CD14-positive monocyte (primary cell): ENCODE measurements at places on chromosomes 4 and X. TPM values are rescaled to one million over a fixed set of nuclear protein-coding genes. Genes with fewer than 3 reads are reported as not detected.

DNA sequence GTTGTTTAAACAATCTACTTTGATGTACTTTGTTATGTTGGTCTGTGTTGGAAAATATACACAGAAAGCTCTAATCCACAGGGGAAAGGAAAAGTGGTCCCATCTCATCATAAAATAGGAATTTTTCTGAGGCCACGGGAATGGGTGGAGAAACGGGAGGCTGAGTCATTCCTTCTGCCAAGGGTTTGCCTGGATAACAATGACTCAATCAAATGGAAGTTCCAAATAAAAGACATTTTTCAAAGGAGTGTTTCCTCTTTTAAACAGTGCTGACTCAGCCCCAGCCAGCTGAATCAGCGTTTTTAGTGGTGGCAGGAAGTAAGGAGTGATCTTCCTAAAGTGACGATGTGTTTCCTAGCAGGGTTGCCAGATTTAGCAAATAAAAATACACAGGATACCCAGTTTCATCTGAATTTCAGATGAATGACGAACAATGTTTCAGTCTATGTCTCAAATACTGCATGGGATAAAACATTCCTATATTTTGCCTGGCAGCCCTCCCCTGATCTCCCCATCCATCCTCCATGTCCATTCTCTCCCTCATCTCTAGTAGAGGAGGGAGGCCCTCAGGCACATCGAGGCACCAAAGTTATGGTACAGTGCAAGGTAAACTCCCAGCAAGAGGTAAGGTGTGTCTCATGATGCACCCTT is 345.4 kb upstream of the GATB start:
- peaks cover 10% of the 10 kb centered on the region for H3K4me1 ChIP-seq
- H3K27me3 ChIP-seq: no peaks in the 10 kb centered on the region

Gene CFI
- polyA plus RNA-seq: not detected

- no peak for DNase-seq
- H3K4me3 ChIP-seq: no peak overlapping the region
- H3K27me3 ChIP-seq: peaks cover 30% of the 10 kb centered on the region
- H3K27ac ChIP-seq: no peak overlapping the region
Measured at GRCh38 chrX:131944936-131945902, 77.9 kb upstream of the STK26 start.

GRCh38 chrX:66638591-66639500 is at the start of gene EDA2R:
Gene EDA2R, minus strand, starts transcription at chrX:66639078. Its CDS starts 23,058 bp downstream, at chrX:66616020.
- H3K27me3 ChIP-seq: no peaks in the 10 kb centered on the region
- H3K4me3 ChIP-seq: no peak within 1 kb of the TSS
- DNase-seq: no peak

Gene TAF7L
- polyA plus RNA-seq: not detected

- H3K4me1 ChIP-seq: no peaks in the 10 kb centered on the region
- no peak overlapping the region for H3K4me3 ChIP-seq
- no peaks in the 10 kb centered on the region for H3K36me3 ChIP-seq
- H3K27ac ChIP-seq: no peak overlapping the region
- DNase-seq: no peak
Measured at GRCh38 chr4:3257103-3257555, 8.2 kb downstream of the MSANTD1 start.

Gene AFM
- polyA plus RNA-seq: not detected

GRCh38 chr4:112752510-112752909 is 115.6 kb downstream of the LARP7 start:
- no peaks in the 10 kb centered on the region for H3K36me3 ChIP-seq
- no peak for DNase-seq
- peaks cover 2% of the 10 kb centered on the region for H3K27me3 ChIP-seq
- H3K4me1 ChIP-seq: no peaks in the 10 kb centered on the region
- no peak overlapping the region for H3K27ac ChIP-seq

Gene RAB9A
- polyA plus RNA-seq: 30.8 TPM

DNA sequence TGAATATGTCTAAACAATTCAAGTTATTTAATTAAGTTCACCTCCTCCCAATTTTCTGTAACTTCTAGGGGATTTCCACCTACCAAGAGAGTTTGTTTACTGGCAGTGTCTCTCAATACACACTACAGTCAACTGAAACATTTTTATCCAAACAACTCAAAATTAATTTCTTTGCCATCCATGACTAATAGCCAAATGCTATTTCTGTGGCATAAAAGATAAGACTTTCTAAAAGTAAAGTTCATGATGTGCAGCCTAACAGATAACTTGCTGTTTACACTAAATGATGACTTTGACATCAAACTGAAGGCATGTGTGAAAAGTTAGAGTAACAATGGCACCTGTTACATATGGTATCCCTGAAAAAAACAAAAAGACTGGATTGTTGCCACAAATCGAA is 7.3 kb downstream of the TAB3 start:
- no peaks in the 10 kb centered on the region for H3K36me3 ChIP-seq
- H3K27me3 ChIP-seq: no peaks in the 10 kb centered on the region
- no peak overlapping the region for H3K27ac ChIP-seq
- no peak for DNase-seq
- no peaks in the 10 kb centered on the region for H3K4me1 ChIP-seq

- no peak overlapping the region for H3K27ac ChIP-seq
- H3K4me3 ChIP-seq: no peak overlapping the region
- H3K36me3 ChIP-seq: no peaks in the 10 kb centered on the region
- H3K27me3 ChIP-seq: no peaks in the 10 kb centered on the region
- H3K4me1 ChIP-seq: no peaks in the 10 kb centered on the region
Measured at GRCh38 chrX:139423186-139423585, 107.4 kb upstream of the F9 start.

Gene USP17L25
- polyA plus RNA-seq: not detected in 2 replicates

- no peak overlapping the region for H3K27ac ChIP-seq
- no peaks in the 10 kb centered on the region for H3K4me1 ChIP-seq
- no peak overlapping the region for H3K4me3 ChIP-seq
- no peak for DNase-seq
- no peaks in the 10 kb centered on the region for H3K27me3 ChIP-seq
Measured at GRCh38 chr4:20176881-20177280, 74.8 kb upstream of the SLIT2 start.

Gene GPR34
- 3.1 and 6.1 TPM in 2 replicates for polyA plus RNA-seq

Gene NR3C2
- 0.27 and 0.31 TPM in 2 replicates for polyA plus RNA-seq

DNA sequence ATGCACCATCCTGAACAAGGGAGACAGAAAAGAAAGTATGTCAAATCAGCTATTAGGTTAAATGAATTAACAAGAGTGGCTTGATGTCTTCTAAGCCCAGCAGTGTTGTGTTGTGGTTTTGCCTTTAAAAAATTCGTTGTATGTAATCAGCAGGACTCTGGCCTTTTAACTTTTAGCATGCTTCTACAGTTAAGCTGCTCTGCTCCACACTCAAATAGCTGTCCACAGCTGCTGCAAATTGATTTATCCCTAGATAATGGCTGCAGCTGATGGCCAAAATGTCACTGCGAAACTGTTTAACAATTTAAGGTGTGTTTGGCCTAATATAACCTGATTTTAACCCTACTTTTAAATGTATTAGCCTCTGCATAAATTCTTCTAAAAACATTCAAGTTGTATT is 85.8 kb downstream of the CXXC4 start:
- no peaks in the 10 kb centered on the region for H3K36me3 ChIP-seq
- H3K4me1 ChIP-seq: no peaks in the 10 kb centered on the region
- H3K27ac ChIP-seq: no peak overlapping the region
- no peak for DNase-seq
- H3K4me3 ChIP-seq: no peak overlapping the region

Gene FAM47E
- not detected for polyA plus RNA-seq

Gene PRSS12
- polyA plus RNA-seq: not detected

DNA sequence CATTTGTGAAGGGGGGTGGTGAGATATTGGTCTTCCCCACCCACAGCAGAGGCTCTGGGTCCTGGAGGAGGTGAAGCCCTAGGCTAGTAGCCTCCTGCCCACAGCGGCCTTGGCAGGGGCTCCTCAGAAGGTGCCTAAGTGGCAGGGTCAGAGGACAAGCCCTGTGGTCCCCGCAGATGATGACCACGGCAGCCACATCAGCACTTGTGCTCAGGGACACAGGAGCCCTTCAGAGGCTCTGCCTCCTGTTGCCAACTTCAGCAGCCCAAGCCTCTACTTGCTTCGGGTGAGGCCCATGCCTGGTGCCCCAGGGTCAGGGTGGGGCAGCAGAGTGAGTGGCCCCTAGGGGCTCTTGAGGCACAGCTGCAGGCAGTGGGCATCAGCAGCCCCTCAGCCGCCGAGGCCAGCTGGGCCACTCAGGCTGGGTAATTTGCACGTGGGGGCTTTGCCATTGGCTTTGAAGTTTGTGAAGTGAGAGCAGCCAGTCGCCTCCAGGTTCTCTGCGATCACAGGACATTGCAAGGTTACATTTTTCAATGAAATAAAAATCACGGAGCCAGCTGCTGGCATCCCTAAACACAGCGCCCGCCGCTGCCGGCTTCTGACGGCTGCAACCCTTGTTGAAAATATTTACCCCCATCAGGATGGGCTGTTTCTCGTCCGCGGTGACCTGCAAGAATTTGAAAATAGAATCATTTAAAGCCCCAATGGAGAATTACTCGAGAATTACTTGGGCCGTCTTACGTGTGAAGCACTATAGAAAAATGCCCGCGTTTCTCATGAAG is 108.5 kb downstream of the HMX1 start:
- H3K27ac ChIP-seq: no peak overlapping the region
- H3K27me3 ChIP-seq: no peaks in the 10 kb centered on the region
- no peaks in the 10 kb centered on the region for H3K4me1 ChIP-seq
- no peaks in the 10 kb centered on the region for H3K36me3 ChIP-seq
- no peak for DNase-seq

DNA sequence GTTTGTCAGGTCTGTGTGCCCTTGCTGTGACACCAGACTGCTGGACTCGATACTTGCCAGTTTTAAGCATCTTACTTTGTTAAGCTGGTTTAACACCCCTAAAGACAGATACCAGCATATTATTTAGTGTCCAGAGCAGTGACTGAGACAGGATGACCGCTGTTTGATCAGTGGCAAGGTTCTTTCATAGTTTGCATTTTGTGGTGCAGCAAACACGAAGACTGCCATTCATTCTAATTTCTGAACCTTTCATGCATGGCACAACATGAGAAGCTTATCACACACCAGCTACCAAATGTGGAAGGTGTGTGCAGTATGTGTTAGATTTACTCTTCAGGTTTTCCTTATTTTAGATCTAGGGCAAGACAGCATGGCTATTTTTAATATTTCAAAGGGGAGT is 28.2 kb downstream of the JADE1 start:
- no peak for DNase-seq
- no peaks in the 10 kb centered on the region for H3K27me3 ChIP-seq
- peaks cover 69% of the 10 kb centered on the region for H3K36me3 ChIP-seq
- peak overlapping the region; percentile 16 for H3K27ac ChIP-seq

DNA sequence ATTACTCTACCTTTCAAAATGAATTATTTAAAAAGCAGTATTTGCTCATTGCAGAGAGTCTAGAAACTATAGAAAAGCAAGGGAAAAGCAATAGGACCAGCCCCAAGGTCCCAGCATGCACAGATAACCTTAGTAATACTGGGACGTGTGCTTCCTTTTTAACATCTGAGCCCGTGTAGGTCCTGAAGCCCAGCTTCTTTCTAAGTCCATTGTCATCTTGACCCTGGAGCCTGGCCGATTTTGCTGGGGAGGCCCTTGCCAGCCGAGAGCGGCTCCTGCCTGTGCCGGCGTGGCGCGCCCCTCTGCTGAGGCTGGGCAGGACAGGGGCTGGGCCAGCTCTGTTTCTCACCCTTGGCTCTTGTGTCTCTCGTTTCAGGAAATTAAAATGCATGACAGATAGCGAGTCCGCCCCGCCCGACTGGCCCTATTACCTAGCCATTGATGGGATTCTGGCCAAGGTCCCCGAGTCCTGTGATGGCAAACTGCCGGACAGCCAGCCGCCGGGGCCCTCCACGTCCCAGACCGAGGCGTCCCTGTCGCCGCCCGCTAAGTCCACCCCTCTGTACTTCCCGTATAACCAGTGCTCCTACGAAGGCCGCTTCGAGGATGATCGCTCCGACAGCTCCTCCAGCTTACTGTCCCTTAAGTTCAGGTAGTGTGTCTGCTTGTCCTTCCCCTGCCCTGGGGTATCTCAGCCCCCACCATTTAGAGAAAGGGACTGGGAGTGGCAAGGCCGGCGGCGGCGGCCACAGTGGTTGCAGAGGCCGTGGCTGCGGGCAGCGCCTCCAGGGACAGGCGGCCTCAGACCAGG is 4.1 kb downstream of the MSANTD1 start:
- H3K4me3 ChIP-seq: no peak overlapping the region
- DNase-seq: no peak
- no peaks in the 10 kb centered on the region for H3K36me3 ChIP-seq
- no peak overlapping the region for H3K27ac ChIP-seq
- no peaks in the 10 kb centered on the region for H3K4me1 ChIP-seq

GRCh38 chr4:67020438-67020797 is 524.9 kb downstream of the CENPC start:
- no peak for DNase-seq
- H3K27me3 ChIP-seq: no peaks in the 10 kb centered on the region
- no peak overlapping the region for H3K27ac ChIP-seq
- no peak overlapping the region for H3K4me3 ChIP-seq

DNA sequence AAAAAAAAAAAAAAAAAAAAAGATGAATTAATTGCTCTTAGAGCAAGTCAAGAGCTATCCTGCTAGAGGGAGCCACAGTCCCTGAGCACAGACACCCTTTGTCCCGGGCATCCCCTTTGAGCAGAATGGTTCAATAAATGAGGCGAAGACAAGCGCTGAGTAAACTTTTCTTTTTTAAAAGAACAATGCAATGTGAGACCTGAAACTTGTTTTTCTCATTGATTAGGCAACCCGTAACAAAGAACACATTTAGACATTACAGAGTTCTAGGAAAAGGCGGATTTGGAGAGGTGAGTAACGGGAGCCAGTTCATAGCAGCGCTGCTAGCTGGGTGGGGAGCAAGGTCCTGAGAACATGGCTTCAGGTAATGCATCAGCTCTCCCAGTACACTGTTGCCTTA is 46.1 kb downstream of the GRK4 start:
- H3K4me3 ChIP-seq: no peak overlapping the region
- H3K36me3 ChIP-seq: no peaks in the 10 kb centered on the region
- no peak for DNase-seq
- H3K27ac ChIP-seq: no peak overlapping the region
- no peaks in the 10 kb centered on the region for H3K27me3 ChIP-seq
- H3K4me1 ChIP-seq: no peaks in the 10 kb centered on the region

Gene DMD
- polyA plus RNA-seq: not detected

- DNase-seq: peak; percentile 28
- H3K27ac ChIP-seq: no peak overlapping the region
- H3K4me3 ChIP-seq: no peak overlapping the region
- no peaks in the 10 kb centered on the region for H3K27me3 ChIP-seq
- peaks cover 47% of the 10 kb centered on the region for H3K4me1 ChIP-seq
Measured at GRCh38 chrX:10121787-10122186, 35.0 kb upstream of the CLCN4 start.

Gene GAGE12E
- not detected for polyA plus RNA-seq

DNA sequence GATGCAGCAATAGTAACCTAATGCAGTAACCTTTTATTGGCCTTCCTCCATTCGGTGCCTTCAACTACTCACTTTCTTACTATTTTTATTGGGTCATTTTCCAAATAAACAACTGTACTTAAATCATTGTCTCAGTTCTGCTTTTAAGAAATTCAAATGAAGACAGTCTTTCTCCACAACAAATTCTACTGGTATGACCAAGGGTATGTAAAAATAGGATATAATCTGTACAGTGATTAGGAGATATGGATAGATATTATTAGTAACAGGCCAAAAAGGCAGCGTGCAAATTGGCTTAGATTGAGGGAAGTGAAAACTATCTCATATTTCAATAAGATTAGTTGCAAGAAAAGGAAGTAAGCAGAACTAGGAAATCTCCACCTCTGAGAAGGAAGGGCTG is 177.4 kb upstream of the PPP1R2C start:
- peaks cover 11% of the 10 kb centered on the region for H3K4me1 ChIP-seq
- H3K27ac ChIP-seq: no peak overlapping the region
- no peak overlapping the region for H3K4me3 ChIP-seq
- peaks cover 2% of the 10 kb centered on the region for H3K27me3 ChIP-seq
- no peaks in the 10 kb centered on the region for H3K36me3 ChIP-seq

- no peak overlapping the region for H3K4me3 ChIP-seq
- DNase-seq: no peak
- no peak overlapping the region for H3K27ac ChIP-seq
- no peaks in the 10 kb centered on the region for H3K36me3 ChIP-seq
- no peaks in the 10 kb centered on the region for H3K27me3 ChIP-seq
Measured at GRCh38 chr4:44722001-44722400, 4.4 kb downstream of the GNPDA2 start.
